Small intestine (tissue), 16 donors: ENCODE measurements at places on chromosomes 16 and 17.

DNA sequence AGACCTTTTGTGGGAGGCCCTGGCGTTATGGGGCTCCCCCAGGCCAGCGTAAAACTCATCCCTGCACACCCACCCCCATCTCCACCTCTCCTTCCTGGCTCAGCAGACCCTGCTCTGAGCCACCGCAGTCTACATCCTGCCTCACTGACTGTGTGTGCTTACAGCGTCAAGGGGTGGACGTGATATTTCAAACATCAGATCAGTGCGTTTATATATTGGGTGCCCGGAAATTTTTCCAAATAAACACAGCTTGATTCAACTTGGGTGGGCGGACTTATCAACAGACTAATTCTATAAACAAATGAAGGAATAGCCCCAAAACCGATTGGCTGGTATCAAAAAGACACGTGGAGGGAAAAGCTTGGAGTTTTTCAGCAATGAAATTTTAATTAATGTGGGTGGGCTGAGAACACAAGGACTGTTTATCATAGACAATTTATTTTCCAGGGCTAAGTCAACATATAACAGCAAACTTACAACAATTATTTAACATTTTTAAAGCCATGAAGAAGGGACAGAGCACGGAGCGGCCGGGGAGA lies at the start of gene FOXL1:
Gene FOXL1 (plus strand): TSS at position 489 of the 539 bp plus-strand sequence. CDS start 175 bp downstream, outside the sequence.
- H3K27ac ChIP-seq: peak within 1 kb of the TSS; percentile 87
- H3K27me3 ChIP-seq: peaks cover 13% of the 10 kb centered on the region
- peak; percentile 47 for DNase-seq

GRCh38 chr17:5552841-5553240 lies 31.5 kb downstream of the NLRP1 start:
- no peak overlapping the region for H3K4me3 ChIP-seq
- H3K4me1 ChIP-seq: no peaks in the 10 kb centered on the region
- no peak overlapping the region for H3K27ac ChIP-seq
- DNase-seq: no peak
- H3K27me3 ChIP-seq: no peaks in the 10 kb centered on the region

- H3K4me3 ChIP-seq: peak overlapping the region; percentile 45
- no peak overlapping the region for H3K27ac ChIP-seq
- no peaks in the 10 kb centered on the region for H3K27me3 ChIP-seq
- peak; percentile 79 for DNase-seq
These were observed 27.7 kb upstream of the DHRS7B start for GRCh38 chr17:21098934-21099689.

- H3K27me3 ChIP-seq: no peaks in the 10 kb centered on the region
- no peak for DNase-seq
- no peaks in the 10 kb centered on the region for H3K36me3 ChIP-seq
- no peaks in the 10 kb centered on the region for H3K4me1 ChIP-seq
These were observed 279.9 kb downstream of the IRX3 start for GRCh38 chr16:54006693-54007092.

- H3K4me1 ChIP-seq: no peaks in the 10 kb centered on the region
- no peaks in the 10 kb centered on the region for H3K27me3 ChIP-seq
- DNase-seq: no peak
- no peak overlapping the region for H3K27ac ChIP-seq
- H3K36me3 ChIP-seq: peaks cover 3% of the 10 kb centered on the region
- no peak overlapping the region for H3K4me3 ChIP-seq
These were observed 24.5 kb downstream of the RCVRN start for GRCh38 chr17:9880582-9880999.

GRCh38 chr16:4136229-4136813 lies 20.1 kb upstream of the ADCY9 start:
- peak; percentile 93 for DNase-seq
- no peak overlapping the region for H3K4me3 ChIP-seq
- no peak overlapping the region for H3K27ac ChIP-seq

- DNase-seq: no peak
- no peak overlapping the region for H3K27ac ChIP-seq
- H3K27me3 ChIP-seq: no peaks in the 10 kb centered on the region
- H3K4me1 ChIP-seq: peaks cover 3% of the 10 kb centered on the region
- H3K4me3 ChIP-seq: no peak overlapping the region
These were observed 10.8 kb upstream of the TPPP3 start for GRCh38 chr16:67403976-67404555.

GRCh38 chr16:29674188-29674587 lies 4.8 kb upstream of the QPRT start:
- H3K27me3 ChIP-seq: no peaks in the 10 kb centered on the region
- peaks cover 4% of the 10 kb centered on the region for H3K4me1 ChIP-seq
- H3K27ac ChIP-seq: no peak overlapping the region
- peak; percentile 50 for DNase-seq

DNA sequence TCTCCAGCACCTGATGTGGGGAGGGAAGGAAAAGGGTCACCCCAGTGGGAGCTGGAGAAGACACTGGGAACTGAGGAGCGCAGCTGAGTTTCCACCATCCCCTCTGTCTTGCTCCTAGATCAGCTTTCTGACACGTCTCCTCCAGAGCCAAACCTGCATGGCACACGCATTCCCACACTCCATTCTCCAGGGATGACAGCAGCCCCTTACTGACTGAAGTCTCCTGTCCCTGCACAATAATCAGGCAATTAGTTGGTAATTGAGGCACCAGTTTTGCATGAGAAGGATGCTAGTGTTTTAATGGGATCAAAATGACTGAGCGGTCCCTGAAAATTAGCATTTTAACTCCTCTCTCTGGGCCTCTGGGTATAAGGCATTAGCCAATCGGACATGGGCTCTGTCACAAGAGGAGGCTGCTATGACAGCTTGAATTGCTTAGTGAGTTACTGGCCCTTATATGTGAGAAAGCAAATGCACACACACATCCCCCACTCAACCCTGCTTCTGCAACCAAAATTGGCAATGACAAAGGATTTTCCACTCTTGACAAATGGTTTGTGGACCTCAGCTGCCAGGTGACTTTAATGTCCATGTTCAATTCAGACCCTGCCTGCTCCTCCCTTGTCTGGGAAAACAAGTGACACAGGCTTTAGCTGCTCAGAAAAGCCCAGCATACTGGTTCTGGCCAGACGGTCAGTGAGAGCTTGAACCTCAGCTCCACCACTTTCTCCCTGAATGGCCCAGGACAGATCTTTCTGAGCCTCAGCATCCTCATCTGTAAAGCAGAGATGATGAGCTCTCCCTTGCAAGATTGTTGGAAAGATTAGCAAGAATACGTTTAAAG lies 57.2 kb upstream of the SREBF1 start:
- DNase-seq: no peak
- H3K4me3 ChIP-seq: no peak overlapping the region
- no peak overlapping the region for H3K27ac ChIP-seq

- no peaks in the 10 kb centered on the region for H3K36me3 ChIP-seq
These were observed 51.7 kb upstream of the RPL38 start for GRCh38 chr17:74151551-74152315.
